ENCODE measurements at places on chromosomes 7 and 10.

DNA sequence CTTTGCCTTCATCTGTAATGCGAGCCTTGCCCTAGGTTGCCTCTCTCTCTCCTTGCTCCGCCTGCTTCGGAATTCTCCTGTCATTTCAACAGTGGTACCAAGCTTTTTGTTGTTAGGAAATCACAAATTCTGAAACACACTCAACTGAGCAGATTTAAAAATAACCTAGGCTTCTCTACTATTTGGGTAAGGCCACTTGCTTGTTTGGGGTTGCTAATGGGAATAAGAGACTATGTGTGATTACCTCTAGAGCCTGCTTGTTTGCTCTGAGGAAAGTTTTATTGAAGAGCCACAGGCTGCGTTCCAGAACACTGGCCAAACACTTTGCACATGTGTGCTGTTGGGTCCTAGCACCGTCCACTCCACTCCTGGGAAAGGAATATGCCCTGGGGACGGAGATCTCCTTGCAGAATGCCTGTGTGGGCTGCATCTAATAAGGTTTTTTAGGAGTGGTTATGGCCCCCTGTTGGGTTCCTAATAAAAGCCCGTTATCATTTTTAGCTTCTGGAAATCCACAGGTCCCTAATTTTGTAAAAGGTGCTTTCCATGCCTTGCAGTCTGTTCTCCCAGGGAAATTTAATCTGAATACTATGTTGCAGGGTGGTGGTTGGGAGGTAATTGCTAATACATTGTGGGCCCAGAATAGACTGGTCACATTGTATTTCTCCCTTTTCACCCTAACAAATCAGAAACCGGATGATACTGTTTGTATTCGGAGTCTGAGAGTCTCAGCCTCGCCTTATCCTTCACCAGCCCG, 68.7 kb upstream of the KLF6 start:
- DNase-seq = no peak

DNA sequence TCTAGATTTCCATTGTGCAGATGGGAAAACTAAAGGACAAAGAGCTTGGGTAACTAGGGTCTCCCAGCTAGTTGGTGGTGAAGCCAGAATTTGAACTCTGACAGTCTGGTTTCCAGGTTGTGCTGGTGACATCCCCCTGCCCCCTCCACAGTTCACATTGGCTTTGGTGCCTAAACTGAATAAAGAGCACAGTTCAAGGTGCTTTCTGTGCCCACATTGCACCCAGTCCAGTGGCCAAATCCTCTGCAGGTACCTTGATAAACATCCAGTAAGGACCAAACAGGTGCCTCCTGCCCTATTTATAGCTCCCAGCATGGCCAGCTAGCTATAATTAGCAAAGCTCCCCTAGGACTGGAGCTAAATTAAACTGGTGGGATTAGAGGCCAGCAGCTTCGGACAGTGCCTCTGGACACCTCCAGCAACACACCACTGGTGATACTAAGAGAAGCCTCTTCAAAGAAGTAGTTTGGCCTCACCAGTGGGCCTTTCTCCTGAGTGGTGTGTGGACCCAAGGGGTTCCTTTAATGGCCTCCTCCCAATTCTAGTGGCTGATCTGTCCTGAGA, 59.9 kb downstream of the KCNMA1 start:
- no peak for DNase-seq

- DNase-seq = no peak
Observed at GRCh38 chr7:144763291-144763690, 72.6 kb downstream of the TPK1 start.

GRCh38 chr7:25636871-25637283, 408.6 kb upstream of the NPVF start:
- no peak for DNase-seq

GRCh38 chr7:12111422-12112405, 99.4 kb upstream of the TMEM106B start:
- no peak for DNase-seq

DNA sequence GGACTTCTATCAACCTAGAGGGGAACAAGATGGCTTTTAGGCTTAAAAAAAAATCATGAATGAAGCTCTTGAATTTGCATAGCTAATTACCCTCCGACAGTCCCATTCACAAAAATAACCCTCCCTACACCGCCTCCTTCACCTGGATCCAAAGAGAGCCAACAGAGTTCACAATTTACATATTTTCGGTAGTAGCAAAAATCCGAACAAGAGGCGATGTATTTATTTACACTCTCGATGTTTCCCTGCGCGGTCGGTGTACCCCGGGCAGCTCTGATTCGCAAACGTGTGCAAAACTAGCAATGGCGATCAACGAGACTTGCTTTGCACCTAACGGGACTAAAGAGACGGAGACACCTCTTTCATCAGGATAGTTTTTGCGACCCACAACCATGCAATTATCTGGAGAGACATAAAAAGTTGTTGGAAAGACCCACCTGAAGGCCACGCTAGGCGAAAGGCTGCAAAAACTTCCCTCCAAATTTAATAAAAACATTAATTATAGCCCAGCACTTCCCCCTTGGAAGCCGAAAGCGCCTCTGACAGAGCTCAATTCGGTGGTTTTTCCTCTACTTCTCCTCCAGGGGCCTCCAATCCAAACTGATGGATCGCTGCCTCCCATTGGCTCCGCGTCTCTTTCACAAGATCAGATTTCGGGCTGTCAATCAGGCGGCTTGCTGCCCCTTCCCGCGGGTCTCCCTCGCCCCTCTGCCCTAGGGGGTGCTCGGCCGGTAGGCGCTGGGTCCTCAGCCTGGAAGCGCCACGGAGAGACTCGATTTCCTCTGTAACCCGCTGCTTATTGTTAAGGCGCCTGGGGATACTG, at the start of gene ETV1:
Gene ETV1, minus strand, starts transcription at position 541 of the 823 bp plus-strand sequence. CDS start 614 bp downstream, outside the sequence.
- DNase-seq = no peak
